ENCODE measurements at places on chromosomes 5 and 9.

- DNase-seq = no peak
Observed at GRCh38 chr9:133786907-133787753, 49.0 kb upstream of the SARDH start.

GRCh38 chr9:125910286-125910685, 163.1 kb downstream of the PBX3 start:
- DNase-seq = no peak

GRCh38 chr9:88535226-88536022, 446 bp downstream of the NXNL2 start:
- no peak for DNase-seq

- DNase-seq = no peak
Observed at GRCh38 chr5:112697322-112697721, 40.4 kb upstream of the APC start.

Data from GOT3 (cell line).